Activated T-helper 17 cell treated with anti-CD3 and anti-CD28 coated beads, Interleukin-2, amount 50 U/mL, for 72 hours (primary cell): ENCODE measurements at places on chromosomes 2 and 18.

- ATAC-seq = no peak
Measured at GRCh38 chr2:26983746-26984145, 13.3 kb downstream of the MAPRE3 start.

GRCh38 chr2:222828572-222828971 lies 32.3 kb upstream of the ACSL3 start:
- no peak for ATAC-seq

DNA sequence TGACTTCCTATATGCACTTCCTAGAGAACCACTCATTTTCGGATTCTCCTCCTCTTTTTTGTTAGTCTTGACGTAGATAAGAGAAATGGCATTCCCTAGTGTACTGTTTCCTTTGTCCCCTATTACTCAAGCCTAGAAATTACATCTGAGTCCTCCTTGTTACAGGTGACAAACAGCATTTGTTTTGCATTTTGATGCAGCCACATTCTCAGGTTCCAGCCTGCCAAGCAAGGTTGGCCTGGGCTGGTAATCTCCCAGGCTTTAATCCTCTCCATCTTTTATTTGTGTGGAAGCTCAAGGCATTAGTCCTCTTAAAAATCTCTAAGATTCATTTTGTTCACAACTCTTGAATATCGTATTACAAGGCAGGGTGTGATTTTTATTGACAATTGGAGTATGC lies 318.0 kb upstream of the NRP2 start:
- no peak for ATAC-seq

DNA sequence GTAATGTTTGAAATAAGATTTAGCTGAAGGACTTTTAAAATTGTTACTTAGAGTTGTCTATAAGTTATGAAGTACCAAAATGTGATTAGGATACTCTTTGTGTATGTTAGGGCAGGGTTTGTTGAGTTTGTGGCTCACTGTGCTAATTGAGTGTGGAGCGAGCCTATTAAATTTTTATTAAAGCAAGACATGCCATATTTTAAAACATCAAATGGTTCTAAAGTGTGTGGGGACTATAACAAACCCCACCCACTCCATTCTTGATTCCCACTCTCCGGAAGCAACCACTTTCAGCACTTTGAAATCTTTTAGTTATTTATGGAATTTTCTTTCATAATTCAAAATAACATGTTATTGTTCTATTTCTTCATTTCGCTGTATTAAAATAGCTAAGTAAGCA lies 1.8 kb downstream of the HNMT start:
- ATAC-seq = no peak

DNA sequence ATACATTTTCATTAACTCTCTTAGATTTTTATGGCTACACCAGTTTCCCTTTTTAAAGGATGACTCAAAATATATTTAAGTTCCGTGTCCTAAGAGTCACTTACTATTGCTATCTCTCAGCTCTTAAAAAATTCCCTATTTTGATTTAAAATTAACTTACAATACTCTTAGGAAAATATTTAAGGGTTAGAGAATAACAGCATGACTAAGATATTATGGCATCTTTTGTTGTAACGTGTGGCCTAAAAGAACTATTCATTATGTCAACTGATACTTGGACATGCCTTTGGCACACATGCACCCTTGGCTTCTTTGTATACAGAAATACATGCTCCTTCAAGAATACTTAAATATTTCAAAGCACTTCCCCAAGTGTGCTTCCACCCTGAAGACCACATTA lies 42.3 kb downstream of the SCN3A start:
- ATAC-seq = no peak

DNA sequence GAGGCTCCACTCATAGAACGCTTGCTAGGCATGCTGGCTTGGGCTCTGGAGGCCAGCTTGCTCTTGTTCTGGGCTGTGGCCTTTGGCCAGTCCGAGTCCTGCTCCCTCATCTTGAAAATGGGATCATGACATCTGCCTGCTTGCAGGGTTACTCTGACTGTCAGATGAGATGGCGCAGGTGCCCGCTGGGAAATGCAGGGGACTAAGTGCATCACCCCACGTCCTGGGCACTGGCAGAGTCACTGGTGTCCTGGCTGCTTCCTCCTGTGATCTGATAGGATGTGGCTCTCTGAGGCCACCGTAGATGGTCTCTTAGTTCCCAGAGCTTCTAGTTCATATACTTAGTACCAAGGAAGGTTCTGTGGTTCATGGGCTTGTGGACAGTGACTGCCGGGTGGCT lies 18.5 kb downstream of the LDLRAD4 start:
- no peak for ATAC-seq

- no peak for ATAC-seq
Measured at GRCh38 chr2:42050010-42050702, 2.3 kb downstream of the PKDCC start.

- no peak for ATAC-seq
Measured at GRCh38 chr2:50752237-50752636, 279.7 kb downstream of the NRXN1 start.

DNA sequence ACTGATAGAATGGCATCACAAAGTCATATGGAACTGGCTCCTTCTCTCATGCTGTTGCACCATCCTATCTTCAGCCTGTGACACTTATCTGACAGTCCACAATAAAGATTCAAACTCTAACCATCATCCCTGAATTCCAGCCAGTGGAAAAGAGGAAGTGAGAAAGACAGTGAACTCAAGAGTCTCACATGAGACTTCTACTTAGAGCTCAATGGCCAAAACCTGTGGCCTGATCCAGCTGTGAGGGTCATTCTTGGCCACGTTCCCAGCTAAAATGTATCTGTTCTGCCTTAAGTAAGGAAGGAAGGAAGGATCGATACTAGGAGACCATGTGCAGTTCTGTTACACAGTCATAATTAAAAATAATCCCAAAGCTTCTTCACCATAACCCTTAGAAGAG lies 73.6 kb downstream of the RND3 start:
- ATAC-seq = no peak

GRCh38 chr2:235592430-235592829 lies 98.6 kb downstream of the AGAP1 start:
- ATAC-seq = no peak

GRCh38 chr2:241570961-241571581 lies 12.5 kb downstream of the BOK start:
- ATAC-seq = no peak

DNA sequence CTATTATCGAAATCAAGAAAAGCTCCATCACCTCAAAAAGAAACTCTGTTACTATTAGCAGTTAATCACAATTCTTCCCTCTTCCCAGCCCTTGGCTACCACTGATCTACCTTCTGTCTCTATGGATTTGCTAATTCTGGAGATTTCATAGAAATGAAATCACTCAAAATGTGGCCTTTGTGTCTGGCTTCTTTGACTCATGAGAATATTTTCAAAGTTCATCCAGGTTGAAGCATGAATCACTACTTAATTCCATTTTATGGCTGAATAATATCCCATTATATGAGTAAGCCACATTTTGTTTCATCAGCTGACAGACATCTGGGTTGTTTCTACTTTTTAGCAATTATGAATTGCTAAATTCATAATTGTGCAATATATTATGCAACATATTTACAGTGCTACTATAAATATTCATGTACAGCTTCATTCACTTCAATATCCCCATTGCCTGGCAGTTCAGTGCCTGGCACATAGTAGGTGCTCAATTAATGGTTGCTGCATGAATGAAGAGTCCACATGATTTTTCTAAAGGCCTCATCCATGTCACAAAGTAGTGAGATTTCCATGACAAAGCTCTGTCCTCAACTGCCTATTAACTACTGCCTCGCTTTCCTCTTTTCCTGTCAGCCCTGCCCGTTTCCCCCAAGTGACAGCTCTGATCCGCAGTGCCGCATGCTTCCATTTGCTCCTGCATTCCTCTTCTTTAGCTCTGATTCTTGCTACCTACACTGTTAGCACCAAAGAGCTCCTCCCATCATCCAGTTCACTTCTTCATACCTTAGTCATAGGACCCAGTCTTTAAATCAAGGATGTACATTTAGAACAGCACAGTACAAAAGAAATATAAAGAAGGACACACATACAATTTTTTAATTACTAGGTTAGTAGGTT lies 32.8 kb downstream of the CCDC93 start:
- ATAC-seq = no peak
